ENCODE measurements at places on chromosomes 6 and 20.
A peak's percentile ranks its signal among the peaks of the same experiment; 100 is the strongest.

DNA sequence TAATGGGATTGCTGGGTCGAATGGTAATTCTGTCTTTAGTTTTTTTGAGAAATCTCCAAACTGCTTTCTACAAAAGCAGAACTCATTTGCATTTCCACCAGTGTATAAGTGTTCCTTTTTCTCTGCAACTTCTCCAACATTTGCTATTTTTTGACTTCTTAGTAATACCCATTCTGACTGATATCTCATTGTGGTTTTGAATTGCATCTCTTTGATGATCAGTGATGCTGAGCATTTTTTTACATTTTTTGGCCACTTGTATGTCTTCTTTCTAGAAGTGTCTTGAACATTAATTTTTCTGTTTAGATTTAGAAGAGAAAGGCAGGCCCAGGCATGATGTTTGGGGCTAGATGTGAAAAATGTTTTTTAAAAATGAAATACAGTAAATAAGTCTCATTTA, 553.1 kb upstream of the MAN1A1 start:
- DNase-seq: no peak

- no peak for DNase-seq
Measured at GRCh38 chr20:40046703-40047102, 642.3 kb downstream of the MAFB start.

DNA sequence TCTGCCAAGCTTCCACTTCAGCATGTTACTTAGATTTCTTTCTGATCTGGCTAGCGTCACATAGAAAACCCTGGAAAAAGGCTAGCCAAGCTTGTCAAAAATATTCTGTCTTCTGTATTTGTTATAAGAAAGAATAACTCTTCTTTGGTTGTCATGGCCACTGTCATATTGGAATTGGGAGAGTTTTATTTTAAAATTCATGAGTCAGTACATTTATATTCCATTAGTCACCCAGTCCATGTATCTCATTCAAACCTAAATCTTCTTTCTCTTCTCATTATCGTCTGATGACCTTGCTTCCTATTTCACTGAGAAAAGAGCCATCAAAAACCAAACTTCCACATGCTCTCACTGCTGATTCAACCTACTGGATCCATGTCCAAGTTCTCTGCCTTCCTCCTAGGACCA, 65.7 kb downstream of the EPM2A start:
- no peak for DNase-seq

GRCh38 chr6:111610548-111611172, 5.0 kb upstream of the TRAF3IP2 start:
- no peak for DNase-seq

- DNase-seq: no peak
Measured at GRCh38 chr20:24418731-24419130, 50.7 kb upstream of the SYNDIG1 start.

GRCh38 chr20:58481481-58482021, 33.6 kb downstream of the APCDD1L start:
- peak; percentile 16 for DNase-seq

GRCh38 chr6:130912434-130912833, 85.2 kb downstream of the SMLR1 start:
- no peak for DNase-seq

GRCh38 chr6:30260036-30260504, 46.9 kb upstream of the TRIM26 start:
- no peak for DNase-seq

DNA sequence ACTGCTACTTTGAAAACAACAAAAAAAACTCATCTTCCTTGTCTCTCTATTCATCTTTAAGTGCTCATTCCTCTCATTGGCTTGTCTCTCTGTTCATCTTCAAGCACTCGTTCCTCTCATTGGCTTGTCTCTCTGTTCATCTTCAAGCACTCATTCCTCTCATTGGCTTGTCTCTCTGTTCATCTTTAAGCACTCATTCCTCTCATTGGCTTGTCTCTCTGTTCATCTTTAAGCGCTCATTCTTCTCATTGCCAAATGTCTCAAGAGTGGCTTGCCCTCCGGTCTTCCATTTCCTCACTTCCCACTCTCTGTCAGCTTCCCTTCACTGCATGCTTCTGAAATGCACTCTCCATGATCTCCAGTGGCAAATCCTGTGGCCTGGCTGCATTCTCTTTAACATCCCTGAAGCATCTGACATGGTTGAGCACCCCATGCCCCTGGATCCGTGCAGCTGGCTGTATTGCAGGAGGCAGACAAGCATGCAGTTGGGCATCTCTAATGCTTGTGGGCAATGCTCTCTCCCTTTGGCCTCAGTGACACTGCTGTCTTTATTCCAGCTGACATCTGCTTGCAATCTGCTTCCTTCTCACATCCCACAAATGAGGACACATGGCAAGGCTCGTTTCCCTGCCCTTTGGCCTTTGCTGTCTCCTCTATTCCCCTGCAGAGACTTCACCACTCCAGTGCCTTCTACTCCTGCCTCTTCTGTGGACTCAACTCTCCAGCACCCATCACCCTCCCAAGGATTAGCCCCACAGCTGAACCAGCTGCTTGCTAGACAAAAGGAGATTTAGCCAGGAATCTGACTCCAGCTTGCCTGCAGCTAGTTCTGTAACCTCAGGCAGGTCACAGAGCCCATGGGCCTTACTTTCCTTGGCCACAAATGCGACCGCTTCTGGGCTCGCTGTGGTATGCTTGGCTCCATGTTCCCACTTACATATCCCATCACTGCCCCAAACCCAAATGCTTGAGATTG, 143.2 kb upstream of the SNX9 start:
- no peak for DNase-seq

DNA sequence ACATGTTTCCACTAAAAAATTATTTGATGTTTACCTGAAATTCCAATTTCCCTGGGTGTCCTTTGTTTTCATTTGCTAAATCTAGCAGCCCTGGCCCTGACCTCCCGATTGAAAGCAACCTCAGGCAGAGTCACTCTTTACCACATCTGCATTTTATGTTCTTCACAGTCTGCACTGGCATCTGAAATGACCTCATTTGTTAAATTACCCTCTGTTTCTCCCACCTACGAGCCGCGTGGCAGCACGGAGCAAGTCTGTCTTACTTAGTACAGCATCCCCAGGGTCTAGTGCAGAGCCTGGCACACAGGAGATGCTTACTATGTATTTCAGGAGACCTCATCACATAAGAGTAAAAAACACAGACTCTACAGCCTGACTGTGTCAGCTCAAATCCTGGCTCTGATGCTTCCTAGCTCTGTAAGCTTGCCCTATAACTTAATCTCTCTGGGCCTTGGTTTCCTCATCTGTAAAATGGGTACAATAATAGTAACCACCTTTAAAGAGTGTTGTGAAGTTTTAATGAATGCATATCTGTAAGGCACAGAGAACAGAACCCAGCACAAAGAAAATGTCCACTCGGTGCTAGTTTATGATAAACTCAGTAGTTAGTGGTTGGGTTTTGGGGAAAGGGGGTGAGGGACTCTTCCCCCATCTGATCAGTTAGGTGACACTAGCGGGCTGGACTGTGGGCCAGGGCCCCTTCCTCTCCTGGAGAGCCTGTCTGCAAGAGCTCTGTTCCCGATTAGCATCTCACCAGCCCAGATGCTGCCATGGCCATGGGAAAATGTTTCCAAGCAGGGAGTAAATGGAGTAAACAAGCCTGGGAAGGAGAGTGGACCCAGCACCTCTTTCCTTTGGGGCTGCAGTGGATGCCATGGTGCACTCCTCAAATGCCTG, 88.2 kb downstream of the PREX1 start:
- DNase-seq: no peak

- no peak for DNase-seq
Measured at GRCh38 chr20:13661070-13661685, 22.4 kb upstream of the TASP1 start.

DNA sequence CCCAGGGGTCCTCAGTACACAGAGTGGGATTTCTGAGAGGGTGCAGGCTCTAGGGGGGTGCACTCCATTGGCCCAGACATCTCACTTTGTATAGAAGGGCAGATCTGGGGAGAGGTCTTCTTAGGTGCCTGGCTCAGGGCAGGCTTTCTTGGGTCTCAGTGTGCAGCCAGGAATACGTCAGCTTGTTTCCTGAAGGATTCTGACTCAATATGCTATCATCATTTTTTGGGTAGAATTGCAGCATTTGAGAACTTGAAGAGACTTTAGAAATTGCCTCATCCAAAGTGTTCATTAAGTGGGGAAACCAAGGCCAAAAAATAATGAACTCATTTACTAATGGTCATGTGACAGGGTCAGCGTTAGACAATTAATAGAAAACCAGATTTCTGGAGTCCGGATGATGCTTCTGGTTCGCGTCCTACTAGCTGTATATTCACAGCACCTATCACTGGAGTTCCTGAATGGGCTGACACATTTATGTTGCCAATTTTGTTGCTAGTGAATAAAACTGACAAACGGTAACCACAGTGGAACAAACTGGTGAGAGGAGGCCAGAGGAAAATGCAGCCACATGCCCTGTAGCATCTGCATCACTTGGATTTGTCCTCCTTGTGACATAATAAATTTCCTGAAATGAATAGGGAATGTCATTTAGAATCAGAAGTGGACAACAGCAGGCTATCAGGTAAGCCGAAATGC, 238.9 kb downstream of the TBC1D7 start:
- DNase-seq: no peak

GRCh38 chr6:162653808-162654207, 73.8 kb downstream of the PRKN start:
- no peak for DNase-seq

DNA sequence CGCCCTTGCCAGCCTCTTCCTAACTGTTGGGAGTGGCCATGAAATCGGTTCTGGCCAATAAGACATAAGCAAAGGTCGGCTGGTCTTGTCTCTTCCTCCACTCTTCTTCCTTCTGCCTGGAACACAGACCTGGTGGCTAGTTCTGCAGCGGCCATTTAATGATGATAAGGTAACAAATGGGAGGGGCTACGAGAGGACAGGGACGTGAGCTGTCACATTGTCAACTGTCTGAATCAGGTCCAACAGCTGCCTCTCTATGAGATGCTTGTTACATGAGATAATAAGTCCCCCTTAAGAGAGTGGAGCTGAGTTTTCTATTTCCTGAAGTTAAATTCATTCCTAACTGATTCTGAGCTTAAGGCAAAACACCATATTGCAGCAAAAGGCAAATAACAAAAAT, 12.5 kb upstream of the TMEM242 start:
- no peak for DNase-seq

DNA sequence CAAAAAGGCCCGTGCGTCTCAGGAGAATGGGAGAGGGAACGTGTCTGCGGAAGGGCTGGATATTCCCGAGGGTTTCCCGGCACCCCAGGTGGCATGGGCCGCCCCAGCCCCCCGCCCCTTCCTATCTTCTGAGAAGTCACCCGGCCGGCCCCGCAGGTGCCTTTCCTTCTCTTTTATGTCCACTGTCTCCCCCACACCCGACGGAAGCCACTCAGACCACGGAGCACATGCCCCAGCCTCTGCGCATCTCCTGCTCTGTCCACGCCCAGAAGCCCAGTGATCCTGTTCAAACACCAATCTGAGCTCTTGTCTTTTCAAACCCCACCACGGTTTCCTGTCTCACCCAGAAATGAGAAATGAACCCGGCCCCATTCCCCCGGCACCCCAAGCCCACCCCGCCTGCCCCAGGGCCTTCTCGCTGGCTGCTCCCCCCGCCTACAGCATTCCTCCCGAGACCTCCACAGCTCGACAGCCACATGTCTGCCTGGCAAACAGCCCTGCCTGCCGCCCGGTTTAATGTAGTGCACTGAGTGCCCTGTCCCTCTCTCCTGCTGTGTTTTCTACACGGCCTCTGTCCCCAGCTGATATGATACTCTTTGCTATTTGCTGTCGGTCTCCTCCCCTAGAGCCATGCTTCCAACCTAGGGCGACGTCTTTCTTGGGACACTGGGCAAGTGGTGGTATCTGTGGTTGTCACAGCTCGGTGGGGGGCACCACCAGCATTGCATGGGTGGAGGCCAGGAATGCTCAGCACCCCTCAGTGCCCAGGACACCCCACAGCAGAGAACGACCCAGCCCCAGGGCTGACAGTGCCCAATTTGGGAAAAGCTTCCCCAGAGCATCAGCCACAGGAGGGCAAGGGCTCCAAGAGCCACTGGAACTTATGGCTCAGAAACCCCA, 182.7 kb downstream of the TAF4 start:
- DNase-seq: no peak

- no peak for DNase-seq
Measured at GRCh38 chr20:39036011-39036410, 73.9 kb downstream of the DHX35 start.

GRCh38 chr6:46967826-46968349, 46.1 kb upstream of the ADGRF5 start:
- DNase-seq: no peak

- no peak for DNase-seq
Measured at GRCh38 chr6:15406452-15406851, 160.6 kb downstream of the JARID2 start.

DNA sequence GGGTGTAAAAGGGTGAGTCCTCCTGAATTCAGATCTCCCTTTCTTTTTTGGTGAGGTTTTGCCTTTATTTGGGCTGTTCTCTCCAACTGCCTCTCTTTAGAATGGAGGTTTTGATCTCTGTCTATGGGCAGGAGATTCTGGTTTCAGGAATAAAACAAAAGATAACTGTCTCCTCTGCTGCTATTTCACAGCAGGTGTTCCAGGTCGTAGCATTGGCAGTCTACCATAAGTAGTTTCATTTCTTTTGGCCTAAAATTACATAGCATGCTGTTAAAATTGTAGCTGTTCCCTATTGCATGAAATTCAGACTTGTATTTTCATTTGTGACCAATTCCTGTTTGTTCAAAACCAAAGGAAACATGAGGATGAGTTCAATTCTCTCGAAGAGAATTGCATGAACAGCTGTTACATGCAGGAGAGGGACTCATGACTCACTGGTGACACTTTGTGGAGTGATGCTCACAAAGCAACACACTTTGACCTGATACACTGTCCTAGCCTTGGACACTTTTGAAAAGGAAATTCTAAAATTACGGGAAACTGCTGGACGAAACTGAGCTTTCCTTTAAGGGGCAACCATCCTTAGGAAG, 76.8 kb upstream of the SIRPG start:
- no peak for DNase-seq

DNA sequence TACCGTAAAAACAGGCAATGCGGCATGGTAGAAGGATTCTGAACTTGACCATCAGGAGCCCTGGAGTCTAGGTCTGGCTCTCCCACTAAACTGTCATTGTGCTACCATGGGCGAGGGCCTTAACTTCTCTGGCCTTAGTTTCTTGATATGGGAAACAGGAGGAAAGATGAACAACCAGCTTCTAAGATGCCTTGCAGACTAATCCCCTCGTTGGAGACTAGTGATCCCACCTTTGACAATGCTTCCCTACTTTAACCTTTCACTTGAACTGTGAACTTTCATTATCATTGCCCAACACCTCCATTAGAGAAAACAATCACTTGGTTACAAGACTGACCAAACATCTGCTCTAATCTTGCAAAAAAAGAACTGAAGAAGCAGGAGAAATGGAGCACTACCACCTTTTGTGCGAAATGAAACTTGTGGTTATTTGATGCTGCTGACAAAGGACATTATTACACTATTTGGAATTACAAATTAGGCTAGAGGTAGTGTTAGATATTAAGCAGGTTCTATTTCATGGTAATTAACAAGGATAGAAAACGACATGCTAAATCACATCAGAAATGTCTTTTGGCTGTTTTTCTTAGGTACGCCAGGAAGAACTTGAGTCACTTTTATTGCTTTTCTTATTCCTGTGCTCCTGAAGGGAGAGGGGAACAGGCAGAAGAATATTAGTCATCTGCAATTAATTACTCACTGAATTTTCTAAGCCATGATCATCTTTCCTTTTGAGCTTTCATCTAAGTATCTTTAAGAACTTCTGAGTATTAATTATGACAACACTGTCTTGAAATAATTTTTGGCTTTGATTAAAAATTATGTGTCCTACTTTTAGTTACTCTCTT, 39.1 kb upstream of the ARHGAP18 start:
- no peak for DNase-seq

Measured in activated T-helper 1 cell treated with anti-CD3 and anti-CD28 coated beads, Interleukin-2, amount 50 U/mL, for 16 hours (primary cell).